B cell (primary cell): ENCODE measurements at places on chromosomes 3 and 15. TPM values are rescaled to one million over a fixed set of nuclear protein-coding genes. Genes with fewer than 3 reads are reported as not detected.

- peak overlapping the region; percentile 85 for H3K27ac ChIP-seq
- no peak for DNase-seq
- peaks cover 44% of the 10 kb centered on the region for H3K4me1 ChIP-seq
These were observed 570 bp downstream of the SACM1L start for GRCh38 chr3:45689787-45690145.

- no peak for DNase-seq
- no peak overlapping the region for H3K27ac ChIP-seq
These were observed 59.7 kb downstream of the NOX5 start for GRCh38 chr15:69074001-69074842.

DNA sequence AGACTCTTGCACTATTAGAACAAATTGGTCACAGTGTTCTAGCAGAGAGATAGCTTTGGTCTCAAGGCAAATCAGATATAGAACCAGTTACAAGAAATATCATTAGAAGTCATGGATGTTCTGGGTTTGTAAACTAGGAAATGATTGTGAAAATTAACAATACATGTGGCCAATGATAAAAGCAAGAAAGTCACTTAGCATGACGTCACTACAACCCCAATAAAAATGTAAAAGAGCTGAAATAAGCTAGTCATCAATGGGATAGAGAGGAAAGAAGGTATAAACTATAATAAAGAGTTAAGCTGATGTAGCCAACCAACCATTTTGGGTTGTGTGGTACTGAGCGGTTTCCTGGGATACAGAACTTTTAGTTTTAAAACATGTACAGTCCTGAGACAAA, 32.1 kb upstream of the KCNH8 start:
- no peak overlapping the region for H3K4me3 ChIP-seq
- DNase-seq: no peak
- no peak overlapping the region for H3K27ac ChIP-seq
- H3K4me1 ChIP-seq: no peaks in the 10 kb centered on the region

GRCh38 chr3:59654123-59654479, 604.3 kb upstream of the CFAP20DC start:
- no peaks in the 10 kb centered on the region for H3K27me3 ChIP-seq
- H3K36me3 ChIP-seq: no peaks in the 10 kb centered on the region
- H3K4me3 ChIP-seq: no peak overlapping the region
- no peak for DNase-seq
- H3K4me1 ChIP-seq: no peaks in the 10 kb centered on the region

DNA sequence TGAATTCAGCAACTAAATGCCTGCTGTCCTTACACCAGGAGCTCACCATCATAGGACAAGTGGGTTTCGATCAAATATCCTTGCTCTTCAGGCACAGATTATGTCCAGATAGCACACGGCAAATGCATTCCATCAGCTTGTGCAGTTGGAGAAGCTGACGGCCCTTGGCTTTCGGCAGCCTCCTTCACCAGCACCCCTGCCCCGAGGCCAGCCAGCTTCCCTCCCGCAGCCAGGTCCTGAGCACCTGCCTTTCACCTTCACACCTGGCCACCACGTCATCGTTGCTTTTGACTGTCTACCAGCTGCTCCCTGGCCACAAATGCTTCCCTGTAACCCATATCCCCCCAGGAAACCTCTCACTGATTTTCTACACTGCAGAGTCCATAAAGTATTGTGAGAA, 355.5 kb downstream of the OCA2 start:
- no peak overlapping the region for H3K4me3 ChIP-seq
- H3K4me1 ChIP-seq: no peaks in the 10 kb centered on the region
- DNase-seq: no peak
- H3K27ac ChIP-seq: no peak overlapping the region
- no peaks in the 10 kb centered on the region for H3K27me3 ChIP-seq

DNA sequence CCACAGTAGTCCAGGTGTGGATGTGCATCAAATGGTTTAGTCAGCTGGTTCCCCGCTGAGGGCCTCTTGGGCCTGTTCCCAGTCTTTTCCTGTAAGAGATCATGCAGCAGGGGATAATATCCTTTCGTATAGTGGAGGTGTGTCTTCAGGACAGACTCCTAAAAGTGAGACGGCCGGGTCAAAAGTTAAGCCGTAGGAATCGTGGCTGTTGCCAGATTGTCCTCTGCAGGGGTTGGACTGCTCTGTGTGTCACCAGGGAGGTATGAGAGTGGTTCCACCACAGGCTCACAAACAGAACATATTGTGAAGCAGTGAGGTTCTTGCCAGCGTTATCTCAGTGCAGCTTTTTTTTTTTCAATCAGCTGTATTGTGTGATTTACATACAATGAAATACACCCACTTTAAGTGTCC, 95.0 kb downstream of the VGLL4 start:
- no peak overlapping the region for H3K4me3 ChIP-seq
- DNase-seq: no peak
- peaks cover 11% of the 10 kb centered on the region for H3K4me1 ChIP-seq
- no peaks in the 10 kb centered on the region for H3K27me3 ChIP-seq

DNA sequence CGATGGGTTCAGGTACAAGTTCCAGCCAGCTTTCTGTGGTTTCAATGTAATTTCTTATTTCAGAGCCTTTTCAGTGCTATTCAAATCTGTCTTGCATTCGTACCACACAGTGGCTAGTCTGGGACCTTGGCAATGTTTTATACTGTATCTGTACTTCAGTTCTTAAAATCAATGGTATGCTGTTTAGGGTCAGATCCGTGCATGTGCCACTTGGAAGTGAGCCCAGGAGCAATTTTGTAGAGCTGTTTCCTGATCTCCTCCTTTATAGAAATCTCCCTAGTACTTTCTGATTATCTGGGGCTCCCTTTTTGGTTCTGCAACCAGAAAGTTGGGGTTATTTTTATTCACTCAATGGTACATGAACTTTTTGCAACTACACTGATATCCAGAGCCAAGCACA, 59.5 kb upstream of the NDUFB4 start:
- no peak overlapping the region for H3K27ac ChIP-seq
- no peaks in the 10 kb centered on the region for H3K4me1 ChIP-seq
- DNase-seq: no peak
- no peaks in the 10 kb centered on the region for H3K36me3 ChIP-seq
- no peak overlapping the region for H3K4me3 ChIP-seq
- no peaks in the 10 kb centered on the region for H3K27me3 ChIP-seq

MUSTN1 gene
- total RNA-seq: 0.79 and 5.1 TPM in 2 replicates

DNA sequence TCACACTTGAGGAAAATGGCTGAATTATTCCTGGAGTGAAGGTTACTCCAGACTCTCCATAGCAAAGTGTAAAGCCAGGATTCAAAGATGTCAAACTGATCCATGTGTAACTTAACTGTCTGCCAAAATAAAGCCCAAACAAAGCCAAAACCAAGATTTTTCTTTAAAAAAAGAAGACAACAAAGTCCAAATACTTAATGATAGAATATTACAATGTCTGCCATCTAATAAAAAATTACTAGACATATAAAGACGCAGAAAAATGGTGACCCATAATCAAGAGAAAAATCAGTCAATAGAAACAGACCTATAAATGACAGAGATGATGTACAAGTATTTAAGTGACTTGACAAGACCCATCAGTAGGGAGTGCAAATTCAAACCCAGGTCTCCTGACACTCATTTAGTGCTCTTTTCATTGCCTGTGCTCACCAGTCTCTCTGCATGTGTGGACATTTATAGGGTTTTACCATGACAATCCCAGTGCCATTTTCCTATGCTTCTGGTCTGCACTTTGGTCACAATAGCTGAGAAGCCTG, 85.1 kb upstream of the HES1 start:
- peaks cover 28% of the 10 kb centered on the region for H3K4me1 ChIP-seq
- H3K36me3 ChIP-seq: no peaks in the 10 kb centered on the region
- H3K27ac ChIP-seq: no peak overlapping the region
- no peak for DNase-seq

DNA sequence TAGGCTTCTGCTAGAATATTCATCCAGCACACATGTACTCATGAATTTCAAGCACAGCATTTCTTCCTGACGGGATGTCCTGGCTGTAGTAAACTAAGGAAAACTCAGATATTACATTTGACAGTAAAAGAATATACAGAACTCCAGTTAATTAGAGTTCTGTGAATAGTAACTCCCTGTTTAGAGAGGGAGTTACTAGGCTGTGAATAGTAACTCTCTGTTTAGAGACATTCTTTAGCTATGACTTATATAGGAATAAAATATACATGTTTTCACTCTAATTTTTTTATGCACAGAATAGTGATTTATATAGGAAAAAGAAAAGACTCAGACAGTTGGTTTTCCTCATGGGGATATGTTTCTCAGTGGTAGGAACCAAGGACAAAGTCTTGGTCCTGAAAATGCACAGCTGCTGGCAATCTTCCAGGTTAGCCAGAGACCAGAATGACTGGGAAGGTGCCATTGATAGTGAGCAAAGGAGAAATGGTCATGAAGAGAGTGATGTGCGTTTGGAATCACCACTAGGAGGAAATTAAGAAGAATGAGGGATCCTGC, 480.7 kb upstream of the THBS1 start:
- DNase-seq: no peak
- H3K27me3 ChIP-seq: no peaks in the 10 kb centered on the region
- H3K4me3 ChIP-seq: no peak overlapping the region

IQCF5 gene
- not detected in 2 replicates for total RNA-seq

GRCh38 chr3:45817831-45818522, 21.6 kb upstream of the SLC6A20 start:
- DNase-seq: no peak
- H3K4me3 ChIP-seq: no peak overlapping the region
- H3K27me3 ChIP-seq: no peaks in the 10 kb centered on the region
- H3K4me1 ChIP-seq: peaks cover 6% of the 10 kb centered on the region

SPRED1 gene
- 1.2 and 2.1 TPM in 2 replicates for total RNA-seq
